Inflammatory macrophage treated with lipopolysaccharide for 1 hour (primary cell): ENCODE measurements at places on chromosomes 13 and 19.
A peak's percentile ranks its signal among the peaks of the same experiment; 100 is the strongest.

GRCh38 chr19:42436006-42436405 lies 6.7 kb downstream of the CXCL17 start:
- no peak for DNase-seq

DNA sequence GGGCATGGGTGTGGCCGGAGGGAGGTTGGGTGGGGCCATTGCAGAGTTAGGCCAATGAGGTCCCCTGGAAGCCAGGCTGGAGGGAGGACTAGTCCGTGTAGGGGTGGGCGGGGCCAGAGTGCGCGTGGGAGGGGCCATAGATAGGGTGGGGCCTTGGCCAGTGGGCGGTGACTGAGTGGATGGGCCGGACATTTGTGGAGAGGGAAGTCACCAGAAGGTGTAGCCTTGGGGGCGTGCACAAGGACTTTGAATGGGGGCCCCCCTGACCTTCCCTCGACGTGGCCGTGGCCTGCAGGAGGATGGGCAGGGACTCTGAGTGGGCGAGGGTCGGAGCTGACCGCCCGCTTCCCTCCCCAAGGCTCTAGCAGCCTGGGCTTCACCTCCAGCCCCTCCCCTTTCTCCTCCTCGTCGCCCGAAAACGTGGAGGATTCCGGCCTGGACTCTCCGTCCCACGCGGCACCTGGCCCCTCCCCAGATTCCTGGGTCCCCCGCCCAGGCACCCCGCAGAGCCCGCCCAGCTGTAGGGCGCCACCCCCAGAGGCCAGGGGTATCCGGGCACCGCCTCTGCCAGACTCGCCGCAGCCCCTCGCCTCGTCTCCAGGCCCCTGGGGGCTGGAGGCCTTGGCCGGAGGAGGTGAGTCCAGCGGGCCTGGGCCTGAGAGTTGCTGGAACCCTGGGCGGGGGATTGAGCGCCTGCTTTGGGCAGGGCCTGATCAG lies 16.5 kb upstream of the B3GNT3 start:
- peak; percentile 94 for DNase-seq

DNA sequence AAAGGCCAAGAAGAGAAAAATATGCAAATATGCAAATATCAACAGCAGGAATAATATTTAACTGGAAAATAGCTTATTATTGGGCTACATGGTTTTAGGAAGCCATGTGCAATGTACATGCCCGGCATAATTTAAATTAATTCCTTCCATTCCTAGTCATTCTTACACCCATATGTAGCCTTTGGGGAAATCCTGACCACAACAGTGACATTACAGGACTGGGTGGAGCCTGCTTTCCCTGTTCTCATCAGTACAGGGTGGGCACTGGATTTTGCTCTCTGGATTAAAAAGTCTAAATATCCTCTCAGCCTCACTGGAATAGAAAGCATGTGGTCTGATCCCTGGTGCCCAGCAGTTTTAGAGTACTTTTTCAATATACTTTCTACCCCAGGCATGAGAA lies 198.2 kb downstream of the DNAJC15 start:
- DNase-seq = no peak

- DNase-seq = no peak
These were observed 8.5 kb downstream of the SIGLEC11 start for GRCh38 chr19:49952479-49952836.

GRCh38 chr13:44504116-44504515 lies 72.0 kb downstream of the TSC22D1 start:
- DNase-seq = no peak

- DNase-seq = no peak
These were observed 12.4 kb downstream of the RFX1 start for GRCh38 chr19:13993590-13994300.

- DNase-seq = peak; percentile 88
These were observed 303.4 kb downstream of the SPRY2 start for GRCh38 chr13:80037505-80037888.

DNA sequence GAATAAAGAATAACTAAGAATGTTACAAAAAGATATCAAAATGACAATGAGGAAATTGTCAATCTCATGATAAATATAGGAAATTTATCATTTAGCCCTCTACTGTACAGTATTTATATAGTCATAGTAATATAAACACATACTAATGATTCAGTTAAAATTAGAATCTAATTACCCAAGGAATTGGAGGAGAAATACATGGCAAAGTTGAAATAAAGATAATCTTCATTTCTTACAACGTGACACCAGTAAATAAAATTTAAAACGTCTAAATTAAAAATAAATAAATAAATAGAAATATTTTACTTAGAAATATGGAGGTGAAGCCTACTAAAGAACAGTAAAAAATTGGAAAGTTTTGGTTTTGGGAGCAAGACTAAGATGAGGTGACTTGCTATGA lies 2163.1 kb upstream of the PCDH20 start:
- DNase-seq = no peak

DNA sequence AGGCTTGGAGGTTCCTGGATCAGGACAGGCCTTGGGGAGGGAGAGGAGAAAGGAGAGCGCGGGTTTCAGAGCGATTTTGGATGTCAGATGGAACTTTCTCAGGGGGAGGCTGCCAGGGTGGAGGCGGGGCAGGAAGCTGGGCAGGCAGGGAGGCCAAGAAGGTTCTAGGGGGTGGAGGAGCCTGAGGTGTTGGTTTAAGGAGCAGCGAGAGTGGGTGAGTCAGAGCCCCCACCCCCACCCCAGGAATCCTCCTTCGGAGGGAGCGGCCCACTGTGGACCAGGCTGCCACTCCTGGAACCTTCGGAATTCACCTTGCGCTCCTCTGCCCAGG lies 15.9 kb upstream of the NOP53 start:
- no peak for DNase-seq

GRCh38 chr13:98917116-98917515 lies 60.7 kb downstream of the DOCK9 start:
- DNase-seq = no peak

DNA sequence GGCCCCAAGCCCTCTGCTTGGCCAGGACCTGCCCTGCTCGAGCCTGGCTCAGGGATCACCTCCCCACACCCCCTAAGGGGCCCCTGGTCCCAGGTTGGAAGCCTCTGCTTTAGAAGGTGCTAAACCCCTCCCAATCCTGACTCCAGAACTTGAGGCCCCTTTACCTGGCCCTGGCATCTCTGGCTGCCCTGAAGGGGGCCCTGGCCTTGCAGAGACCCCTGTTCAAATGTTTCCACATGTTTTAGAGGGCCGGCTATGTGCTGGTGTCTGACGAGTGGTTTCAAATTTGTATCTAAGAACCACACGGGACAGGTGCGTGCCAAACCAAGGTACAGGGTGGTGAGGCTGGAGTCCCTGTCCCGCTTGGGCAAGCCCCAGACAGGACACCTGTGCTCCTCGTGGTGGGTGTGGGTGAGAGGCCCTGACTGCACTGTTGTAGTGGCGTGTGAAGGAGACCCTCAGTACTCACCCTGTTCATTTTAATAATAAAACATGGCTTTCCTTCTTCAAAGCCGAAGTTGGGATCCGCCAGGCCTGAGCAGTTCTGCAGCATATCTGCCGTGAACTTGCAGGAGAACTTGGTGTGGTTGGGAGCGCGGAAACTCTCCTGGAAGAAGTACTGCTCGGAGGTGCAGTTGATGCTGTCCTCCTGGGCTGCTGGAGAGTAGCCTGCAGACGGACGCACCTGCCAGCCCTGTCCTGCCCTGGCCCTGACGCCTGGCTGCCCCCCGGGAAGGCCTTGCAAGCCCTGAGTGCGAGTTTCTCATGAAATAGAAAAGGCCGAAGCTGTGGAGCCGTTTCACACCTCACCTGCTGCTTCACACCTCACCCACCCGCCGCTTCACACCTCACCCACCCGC lies 5.4 kb downstream of the ATP4B start:
- DNase-seq = no peak

- peak; percentile 81 for DNase-seq
These were observed 26.5 kb downstream of the MYCBP2 start for GRCh38 chr13:77300176-77301037.

GRCh38 chr13:42497798-42498197 lies 76.2 kb upstream of the TNFSF11 start:
- peak; percentile 2 for DNase-seq

GRCh38 chr19:50326101-50326664 lies 3.0 kb downstream of the KCNC3 start:
- DNase-seq = no peak

DNA sequence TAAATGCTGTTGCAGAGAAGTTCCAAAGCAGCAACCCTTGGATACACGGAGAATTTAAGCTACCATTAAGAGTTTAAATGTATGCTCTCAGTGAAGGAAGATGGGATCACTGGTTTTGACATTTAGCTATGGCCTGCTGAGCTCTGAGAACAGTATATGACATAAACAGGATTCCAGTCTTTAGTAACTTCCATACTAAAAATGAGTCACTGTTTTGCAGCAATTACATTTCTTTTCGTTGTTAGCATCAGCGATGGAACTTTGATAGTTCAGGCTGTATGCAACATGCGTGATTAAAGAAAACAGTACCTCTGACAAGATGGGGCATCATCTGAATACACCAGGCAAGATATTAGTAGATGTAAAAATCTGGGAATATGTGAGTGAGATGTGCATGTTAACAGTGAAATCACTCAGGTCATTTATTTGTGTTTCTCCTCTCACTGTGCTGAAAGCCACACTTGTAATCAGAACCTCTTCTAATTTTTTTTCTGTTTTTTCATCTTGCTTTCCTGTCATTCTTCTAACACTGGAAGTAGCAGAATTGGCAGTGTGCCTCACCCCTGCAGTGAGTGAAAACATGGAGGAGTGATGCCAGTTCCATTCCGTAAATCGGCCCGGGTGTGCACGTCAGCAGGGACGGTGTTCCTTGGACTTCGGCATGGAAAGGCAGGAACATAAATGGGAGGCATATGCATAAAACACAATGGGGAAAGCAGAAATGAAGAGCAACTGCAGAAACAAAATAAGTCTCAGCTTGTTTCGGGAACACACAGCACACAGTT lies 361.5 kb downstream of the OXGR1 start:
- DNase-seq = no peak

DNA sequence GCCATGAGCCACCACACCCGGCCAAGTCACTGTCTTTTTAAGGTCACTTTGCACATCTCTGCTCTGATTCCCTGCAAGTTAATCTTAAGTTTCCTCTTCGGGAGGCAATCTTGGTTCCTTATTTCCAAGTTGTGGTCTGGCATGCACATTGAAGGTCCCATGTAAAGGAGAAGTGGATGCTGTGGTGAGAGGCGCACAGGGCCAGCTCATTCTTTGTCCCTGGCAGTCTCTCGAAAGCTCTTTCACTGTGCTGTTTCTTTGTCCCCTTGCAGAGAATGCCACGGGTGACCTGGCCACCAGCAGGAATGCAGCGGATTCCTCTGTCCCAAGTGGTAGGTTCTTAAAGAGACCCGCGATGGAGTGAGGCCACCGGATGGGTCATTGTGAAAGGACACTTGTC lies 16.4 kb upstream of the C19orf33 start:
- peak; percentile 80 for DNase-seq

GRCh38 chr19:31350693-31351055 lies 1.4 kb upstream of the TSHZ3 start:
- peak; percentile 48 for DNase-seq

- no peak for DNase-seq
These were observed 53.2 kb downstream of the NWD1 start for GRCh38 chr19:16772841-16773240.

DNA sequence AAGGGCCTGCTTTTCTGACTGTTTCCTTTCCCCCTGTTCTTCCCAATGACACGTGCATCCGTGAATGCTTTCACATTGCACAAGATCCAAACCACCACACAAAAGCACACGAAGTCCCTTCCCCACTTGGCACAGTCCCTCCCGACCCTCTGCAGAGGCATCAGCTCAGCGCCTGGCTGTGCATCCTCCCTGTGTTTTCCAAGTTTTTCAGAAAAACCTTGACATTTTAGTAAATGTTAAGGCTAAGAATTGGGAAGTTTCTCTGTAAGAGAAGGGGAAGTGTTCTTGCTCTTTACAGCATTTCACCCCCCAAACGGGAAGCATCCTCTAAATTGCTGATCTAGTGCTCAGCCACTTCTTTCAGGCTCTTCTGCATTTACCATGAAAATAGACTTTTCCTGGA lies 94.5 kb upstream of the TM9SF2 start:
- DNase-seq = peak; percentile 81

- DNase-seq = peak; percentile 77
These were observed at the start of gene POLR1D for GRCh38 chr13:27621366-27622101. TSS of gene POLR1D (plus strand) at chr13:27621892. CDS start at chr13:27621984, 92 bp downstream.

- no peak for DNase-seq
These were observed 11.3 kb downstream of the DPY19L3 start for GRCh38 chr19:32416749-32417456.

GRCh38 chr19:41928754-41929535 lies 696 bp upstream of the ERFL start:
- DNase-seq = no peak

- no peak for DNase-seq
These were observed 7.7 kb downstream of the AP1M1 start for GRCh38 chr19:16205205-16206045.

GRCh38 chr13:66926200-66926850 lies 303.8 kb downstream of the PCDH9 start:
- DNase-seq = no peak

DNA sequence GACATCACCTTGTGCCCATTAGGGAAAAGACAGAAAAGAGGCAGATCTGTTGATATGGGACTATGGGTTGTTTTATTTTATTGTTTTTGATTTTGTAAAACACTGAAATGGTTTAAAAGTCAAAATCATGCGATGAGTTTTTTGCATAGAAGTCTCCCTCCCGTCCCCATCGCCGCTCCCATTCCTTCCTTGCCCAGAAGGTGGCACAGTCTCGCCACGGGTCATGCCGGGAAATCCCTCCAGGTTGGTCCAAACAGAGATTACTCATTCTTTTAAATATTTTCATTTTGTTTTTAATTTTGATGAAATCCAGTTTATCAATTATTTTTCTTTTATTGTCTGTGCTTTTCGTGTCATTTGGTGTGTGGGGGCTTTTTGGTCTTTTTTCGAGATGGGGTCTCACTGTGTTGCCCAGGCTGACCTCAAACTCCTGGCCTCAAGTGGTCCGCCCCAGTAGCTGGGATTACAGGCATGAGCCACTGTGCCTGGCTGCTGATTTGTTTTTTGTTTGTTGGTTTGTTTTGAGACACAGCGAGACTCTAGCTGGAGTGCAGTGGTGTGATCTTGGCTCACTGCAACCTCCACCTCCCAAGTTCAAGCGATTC lies 9.2 kb downstream of the PGPEP1 start:
- DNase-seq = peak; percentile 86
